ENCODE measurements at places on chromosomes 3 and 15.

DNA sequence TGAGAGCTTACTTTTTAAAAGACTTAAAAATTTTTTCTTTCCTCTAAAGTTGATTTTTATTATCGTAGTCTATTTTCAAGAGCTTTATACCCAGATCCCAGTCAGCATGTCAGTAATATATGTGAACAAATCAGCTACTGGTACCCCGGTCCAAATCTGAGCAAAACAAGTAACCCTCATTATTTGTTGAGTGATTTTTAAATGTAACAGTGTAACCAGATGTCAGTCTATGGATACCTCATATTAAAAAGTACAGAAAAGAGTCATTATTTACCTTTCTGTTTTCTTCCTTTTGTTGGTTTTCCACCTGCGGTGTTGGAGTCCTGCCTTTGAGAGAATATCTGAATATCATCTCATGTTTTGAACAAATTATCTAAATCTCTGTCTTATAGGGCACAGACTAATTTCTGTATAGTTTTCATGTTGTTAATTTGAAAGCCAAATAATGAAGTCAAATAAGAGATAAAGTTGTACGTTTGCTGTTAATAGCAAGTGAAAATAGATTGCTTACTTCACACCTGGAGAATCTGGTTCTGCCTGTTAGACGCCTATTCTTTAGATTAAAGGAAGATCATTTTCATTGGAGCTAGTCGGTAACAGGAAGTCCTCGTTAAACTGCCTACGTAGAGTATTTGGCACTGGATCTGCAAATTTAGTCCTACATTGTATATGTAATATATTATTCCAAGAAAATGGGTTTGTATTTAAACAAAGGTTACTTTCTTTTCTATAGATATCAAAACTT lies at the start of gene STX19:
STX19 (minus strand) TSS at position 505 of the 745 bp plus-strand sequence. CDS start 13,328 bp downstream, outside the sequence.
- DNase-seq = no peak

GRCh38 chr15:31179693-31180092 lies 78.2 kb upstream of the TRPM1 start:
- no peak for DNase-seq

GRCh38 chr3:99970198-99970597 lies 144.1 kb downstream of the FILIP1L start:
- no peak for DNase-seq

GRCh38 chr3:43181202-43181821 lies 75.4 kb upstream of the POMGNT2 start:
- DNase-seq = no peak

DNA sequence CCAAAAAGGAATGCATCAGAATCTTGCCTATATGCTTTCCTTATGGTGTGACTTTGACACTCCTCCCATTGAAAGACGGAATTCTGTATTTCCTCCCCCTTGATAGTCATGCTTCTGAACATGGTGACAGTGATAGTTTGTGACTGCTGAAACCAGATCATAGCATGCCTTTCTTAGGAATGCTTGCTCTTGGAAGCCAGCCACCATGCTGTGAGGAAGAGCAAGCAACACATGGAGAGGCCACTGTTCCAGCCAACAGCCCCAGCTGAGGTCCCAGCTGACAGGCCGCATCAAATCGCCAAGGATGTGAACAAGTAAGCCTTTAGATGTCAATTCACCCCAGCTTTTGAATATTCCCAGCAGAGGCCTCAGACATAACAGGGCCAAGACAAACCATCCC lies 100.1 kb downstream of the IGF2BP2 start:
- DNase-seq = no peak

DNA sequence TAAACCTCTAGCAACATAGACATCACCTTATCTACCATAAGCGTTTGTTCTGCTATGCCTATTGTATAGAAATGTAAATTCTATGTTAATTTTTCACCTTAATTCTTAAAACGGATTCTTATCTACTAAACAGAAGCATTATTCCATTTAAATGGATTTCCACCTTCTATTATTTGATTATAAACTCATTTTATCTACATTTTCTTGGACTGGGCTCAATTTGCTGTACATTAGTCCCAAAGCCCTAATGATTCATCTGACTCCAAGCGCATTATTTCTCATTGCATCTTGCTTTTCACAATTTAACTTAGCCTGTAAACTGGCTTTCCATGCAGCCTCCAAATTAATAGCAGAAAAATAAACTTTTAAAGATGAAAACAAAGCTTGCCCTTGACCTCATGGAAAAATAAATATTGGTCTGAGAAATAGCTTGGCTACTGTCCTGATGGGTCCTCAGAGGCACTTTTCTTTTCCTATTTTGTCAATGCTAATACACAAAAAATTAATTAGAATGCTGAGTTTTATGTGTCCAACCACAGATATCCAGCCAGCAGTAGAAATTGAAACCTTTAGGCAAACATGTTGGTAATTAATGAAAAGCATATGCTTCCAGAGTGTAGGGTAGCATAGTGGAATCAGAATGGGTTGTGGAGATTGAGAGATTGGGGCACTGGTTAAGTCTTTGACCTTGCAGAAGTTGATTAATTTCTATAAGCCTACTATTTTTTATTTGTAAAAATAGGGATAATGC lies 81.4 kb upstream of the CFAP20DC start:
- DNase-seq = no peak

GRCh38 chr3:127019449-127019848 lies 36.5 kb downstream of the PLXNA1 start:
- DNase-seq = no peak

GRCh38 chr15:22944651-22945050 lies 35.5 kb downstream of the CYFIP1 start:
- no peak for DNase-seq

DNA sequence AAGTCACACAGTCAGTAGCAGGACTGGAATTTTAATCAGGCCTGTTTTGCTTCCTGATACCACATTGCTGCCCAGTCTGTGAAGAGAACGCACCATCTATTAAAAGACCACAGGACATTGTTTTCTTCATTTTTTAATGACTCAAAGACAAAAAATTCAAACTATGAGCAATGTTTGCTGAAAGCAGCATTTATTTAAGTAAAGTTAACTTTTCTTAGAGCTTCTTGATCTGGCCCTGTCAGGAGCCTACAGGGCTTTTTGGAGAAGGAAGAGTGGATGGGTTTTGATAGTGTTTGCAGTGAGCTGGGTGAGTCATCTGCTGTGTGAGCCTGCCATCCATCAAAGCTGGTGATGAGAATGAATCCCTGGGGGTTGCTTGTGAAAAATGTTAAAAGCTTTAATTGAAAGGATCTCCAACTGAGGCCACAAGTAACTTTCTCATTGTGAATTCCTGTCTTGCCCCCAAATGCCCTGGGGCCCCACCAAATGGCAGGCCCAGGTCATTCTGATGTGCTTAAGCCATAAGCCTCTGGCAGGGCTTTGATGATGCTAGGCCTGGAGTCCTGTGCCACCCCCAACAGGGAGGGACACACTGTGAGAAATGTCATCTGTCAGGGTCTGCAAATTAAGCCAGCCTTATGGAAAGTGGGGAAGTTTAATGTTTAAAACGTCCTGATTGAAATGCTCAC lies 136.2 kb upstream of the PFN2 start:
- DNase-seq = no peak

- DNase-seq = no peak
Observed at GRCh38 chr3:18223571-18223970, 201.6 kb downstream of the SATB1 start.

GRCh38 chr3:81968658-81969057 lies 207.2 kb upstream of the GBE1 start:
- DNase-seq = no peak

DNA sequence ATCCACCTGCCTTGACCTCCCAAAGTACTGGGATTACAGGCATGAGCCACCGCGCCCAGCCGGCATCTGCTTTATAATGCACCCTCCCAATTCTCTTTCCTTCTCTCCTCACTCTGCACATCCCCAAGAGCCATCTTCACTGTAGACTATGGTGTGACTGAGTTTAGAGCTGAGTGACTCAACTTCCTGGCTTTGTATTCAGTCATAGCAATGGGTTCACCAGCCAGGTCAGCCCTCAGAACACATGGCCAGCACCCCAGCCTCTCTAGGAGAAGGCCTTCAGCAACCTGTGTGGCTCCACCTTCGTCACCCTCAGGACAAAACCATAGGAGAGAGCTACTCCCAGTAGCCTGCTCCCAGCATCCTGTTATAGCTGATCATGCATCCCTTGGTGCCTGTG lies 33.0 kb downstream of the ARID3B start:
- DNase-seq = no peak

DNA sequence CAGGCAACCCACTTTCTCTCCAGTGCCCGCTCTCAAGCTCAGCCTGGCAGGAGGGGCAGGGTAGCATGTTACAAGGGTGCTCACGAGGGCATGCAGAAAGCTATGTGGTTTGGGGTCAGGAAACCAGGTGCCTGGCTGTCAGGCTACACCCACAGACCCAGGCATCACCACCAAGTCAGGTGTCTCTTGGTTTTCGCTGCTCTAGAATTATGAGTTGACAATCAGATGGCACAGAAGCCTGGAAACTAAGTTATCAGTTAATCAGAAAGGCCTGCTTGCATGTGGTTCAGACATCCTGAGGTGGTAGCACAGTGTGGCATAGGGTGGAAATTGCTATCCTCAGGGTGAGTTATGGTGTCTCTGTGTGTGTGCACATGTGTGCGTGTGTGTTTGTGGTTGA lies 16.2 kb upstream of the CCR9 start:
- peak; percentile 28 for DNase-seq

DNA sequence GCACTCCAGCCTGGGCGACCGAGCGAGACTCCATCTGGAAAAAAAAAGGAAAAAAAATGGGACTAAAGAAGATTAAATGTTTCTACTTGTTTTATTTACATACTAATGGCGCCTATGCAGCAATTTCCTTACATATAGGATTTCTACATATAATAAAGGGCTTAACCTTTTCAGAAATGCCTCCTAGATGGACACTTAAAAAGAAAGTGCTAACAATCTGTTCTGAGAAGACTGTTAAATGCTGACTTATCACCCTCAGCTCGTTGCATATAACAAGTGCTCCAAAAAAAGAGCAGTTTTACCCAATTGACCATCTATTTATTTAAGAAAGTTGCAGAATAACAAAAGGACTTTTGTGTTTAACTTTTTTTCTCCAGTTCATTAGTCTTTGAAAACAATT lies 32.7 kb downstream of the DENND4A start:
- no peak for DNase-seq

DNA sequence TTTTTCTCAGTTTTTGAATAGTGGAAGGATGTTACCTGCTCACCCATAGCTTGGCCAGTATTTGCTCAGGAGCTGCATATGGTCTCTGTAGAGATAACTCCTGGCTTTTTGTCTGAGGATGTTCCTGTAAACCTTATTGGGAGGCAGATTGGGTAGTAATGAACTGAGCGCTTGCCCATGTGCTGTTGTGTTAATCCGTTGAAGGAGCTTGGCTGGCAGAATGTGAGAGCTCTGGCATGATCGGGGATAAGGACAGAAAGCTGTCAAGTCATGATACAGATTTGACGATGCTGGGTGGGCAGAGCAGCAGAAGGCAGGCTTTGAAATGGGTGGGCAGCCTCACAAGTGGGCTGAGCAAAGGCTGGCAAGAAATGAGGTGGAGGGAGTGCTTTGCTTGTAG lies 27.4 kb downstream of the SH3GL3 start:
- DNase-seq = no peak

GRCh38 chr3:13526626-13526949 lies 22.3 kb upstream of the FBLN2 start:
- DNase-seq = no peak

DNA sequence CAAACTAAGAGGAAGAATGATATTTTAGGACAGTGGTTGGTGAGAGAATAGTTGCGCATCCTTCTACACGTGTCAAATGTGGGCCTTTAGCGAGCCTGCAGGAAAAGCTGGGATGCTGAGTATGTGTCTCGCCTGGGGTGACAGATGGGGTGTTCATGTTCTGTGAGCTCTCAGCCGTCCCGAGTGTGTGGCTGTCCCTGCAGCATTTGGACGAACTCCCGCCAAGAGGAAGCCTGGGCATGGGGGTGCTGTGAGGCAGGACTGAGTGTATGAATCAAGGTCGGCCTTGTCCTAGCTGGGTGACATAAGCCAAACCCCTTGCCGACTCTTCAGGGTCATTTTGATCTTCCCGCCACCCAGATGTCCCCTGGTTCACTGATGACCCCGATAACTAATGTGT lies 94.8 kb downstream of the CACNA1D start:
- DNase-seq = no peak

- no peak for DNase-seq
Observed at GRCh38 chr15:39084674-39085530, 496.0 kb upstream of the THBS1 start.

- no peak for DNase-seq
Observed at GRCh38 chr3:7964899-7965298, 536.7 kb upstream of the LMCD1 start.

- no peak for DNase-seq
Observed at GRCh38 chr3:77256584-77257503, 216.9 kb downstream of the ROBO2 start.

DNA sequence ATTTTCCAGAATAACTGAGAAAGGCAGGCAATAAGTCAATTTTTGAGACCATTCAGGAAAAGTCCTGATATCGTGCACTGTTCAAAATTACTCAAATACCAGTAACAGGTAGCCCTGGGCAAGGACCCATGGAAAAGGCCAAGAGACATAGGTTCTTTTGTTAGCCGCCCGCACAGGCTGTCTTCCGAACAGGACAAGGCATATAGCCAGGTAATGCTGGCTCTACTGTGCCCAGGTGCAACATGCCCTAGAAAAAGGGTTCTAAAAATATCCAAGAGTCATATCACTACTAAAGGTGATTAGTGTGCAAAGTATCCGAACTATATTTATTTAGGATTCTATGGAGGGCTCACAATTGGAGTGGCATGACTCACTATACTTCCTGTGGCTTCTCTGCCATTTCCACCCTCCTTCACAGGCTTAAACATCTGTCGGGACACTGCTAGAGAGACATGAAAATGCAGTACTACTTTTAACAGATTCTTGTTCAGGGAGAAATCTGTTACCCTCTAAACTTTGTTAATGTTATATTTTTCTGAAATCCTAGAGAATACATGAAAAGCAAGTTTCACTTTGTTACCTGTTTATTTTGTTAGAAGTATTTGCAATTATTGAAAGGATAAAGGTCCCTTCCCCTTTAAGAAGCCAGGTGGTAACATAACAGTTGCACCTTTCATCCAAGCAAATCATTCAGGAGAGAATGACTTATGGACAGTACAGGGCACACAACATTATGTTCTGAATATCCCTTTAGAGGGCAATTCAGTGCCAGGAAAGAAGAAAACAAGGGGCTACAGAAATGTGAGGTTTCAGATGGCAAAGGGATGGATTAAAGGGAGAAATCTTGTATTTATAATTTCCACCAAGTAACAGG lies 293.3 kb upstream of the THBS1 start:
- no peak for DNase-seq

GRCh38 chr3:120111898-120112297 lies 17.7 kb upstream of the GSK3B start:
- DNase-seq = no peak

DNA sequence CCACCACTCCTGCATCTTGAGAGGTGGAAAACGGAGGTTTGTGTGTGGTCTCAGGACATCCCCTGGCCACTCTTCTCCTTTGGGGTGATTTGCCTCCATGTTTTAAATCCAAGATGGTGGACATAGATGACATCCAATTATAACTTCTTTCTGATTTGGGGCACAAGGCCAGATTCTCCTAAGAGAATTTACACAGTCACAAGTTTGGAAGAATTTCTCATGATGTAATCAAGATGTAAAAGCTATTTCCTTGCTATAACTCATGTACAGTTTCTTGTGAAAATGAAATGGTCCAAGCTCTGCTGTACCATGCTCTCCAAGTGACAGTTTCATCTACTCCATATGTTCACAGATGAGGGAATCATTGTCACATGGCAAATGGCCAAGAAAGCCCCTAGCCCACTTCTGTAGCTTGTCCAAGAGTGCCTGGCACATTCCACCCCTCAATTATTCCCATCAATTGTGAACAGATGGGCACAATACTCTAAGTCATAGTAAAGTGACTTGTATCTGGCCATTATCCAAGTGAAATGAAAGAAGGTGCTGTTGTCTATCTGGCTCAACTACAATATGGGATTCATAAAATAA lies 134.6 kb upstream of the ROPN1 start:
- DNase-seq = no peak
